Naive thymus-derived CD4-positive, alpha-beta T cell (primary cell): ENCODE measurements at places on chromosomes 12 and 14.
A peak's percentile ranks its signal among the peaks of the same experiment; 100 is the strongest.

- no peak for DNase-seq
Observed at GRCh38 chr12:132618683-132619043, at the start of gene P2RX2. P2RX2 (plus strand) TSS chr12:132618776; CDS start chr12:132618817, 41 bp downstream.

DNA sequence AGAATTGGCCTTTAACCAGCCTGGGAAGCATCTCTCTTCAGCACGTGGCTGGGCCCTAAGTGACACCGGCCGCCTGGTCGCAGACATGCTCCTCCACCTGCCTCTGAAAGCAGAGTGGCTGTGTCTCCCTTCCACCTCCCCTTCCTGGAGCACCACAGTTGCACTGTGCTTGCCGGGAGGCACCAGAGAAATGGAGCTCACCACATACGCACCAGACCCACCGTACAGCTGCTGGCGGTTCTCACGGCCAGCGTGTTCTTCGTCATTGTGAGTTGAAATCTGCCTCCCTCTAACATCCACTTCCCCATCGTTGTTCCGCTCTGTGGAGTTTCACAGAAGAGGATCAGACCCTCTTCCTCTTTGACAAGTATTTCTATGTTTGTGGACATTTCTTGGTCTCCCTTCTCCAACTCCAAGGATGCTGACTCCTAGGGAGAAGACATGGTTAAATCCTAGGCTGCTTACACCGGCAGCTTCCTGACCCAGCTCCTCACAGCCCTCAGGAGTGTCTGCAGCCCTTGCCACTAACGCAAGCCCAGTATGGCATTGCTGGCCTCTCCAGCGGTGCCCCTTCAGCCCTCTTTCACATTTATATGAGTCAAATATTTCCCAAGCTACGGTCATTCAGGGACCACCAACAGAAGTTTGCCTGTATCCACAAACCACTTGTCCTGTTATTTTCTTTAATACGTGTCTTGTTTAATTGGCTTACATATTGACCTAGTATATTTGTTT lies 11.5 kb upstream of the KRT5 start:
- no peak for DNase-seq

GRCh38 chr14:68741477-68741791 lies 51.4 kb downstream of the ZFP36L1 start:
- DNase-seq, result no peak

DNA sequence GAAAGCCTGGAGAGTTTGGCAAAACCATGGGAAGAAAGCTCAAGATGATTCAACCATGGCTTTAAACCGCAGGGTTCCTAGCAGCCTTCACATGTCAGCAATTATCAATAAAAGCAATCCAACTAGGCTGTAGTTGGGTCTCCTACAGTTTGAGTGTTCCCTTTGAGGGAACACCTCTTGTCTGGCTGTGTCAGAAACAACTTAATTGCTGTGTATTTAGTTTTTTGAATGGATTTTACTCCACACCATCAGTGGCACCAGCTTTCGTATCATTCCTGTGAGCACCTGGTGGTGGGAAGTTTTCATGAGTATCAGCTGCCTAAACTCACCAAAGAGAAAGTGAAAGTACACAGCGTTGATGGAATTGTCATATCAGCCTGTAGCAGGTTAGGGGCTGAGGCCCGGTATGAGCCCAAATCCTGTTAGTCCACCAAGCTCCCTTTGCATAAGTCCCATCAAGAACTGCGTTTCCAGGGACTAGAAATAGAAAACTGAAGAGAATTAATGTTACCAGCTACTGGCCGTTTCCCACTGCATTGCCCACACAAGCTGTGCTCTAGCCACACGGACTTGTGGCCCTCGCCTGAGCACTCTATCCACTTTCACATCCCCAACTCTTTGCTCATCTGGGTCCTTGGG lies 10.9 kb upstream of the IL26 start:
- DNase-seq, result peak; percentile 59

DNA sequence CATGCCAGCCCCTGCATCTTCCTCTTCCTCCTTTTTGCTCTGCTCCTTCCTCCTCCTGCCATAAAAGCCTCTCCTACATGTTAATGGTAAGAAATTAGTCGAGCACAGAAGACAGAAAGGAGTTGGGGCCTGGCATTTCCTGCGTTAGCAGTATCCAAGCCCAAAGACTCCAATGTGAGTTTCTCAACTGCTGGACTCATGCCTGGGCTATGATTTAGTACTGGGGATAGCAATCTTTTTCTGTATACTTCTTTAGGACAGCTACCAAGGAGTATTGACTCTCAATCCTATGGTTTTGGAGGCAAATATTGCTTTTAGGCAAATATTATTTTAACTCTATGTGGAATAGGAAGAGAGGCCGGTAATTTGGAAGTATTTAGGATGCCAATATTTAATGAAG lies 18.0 kb upstream of the SLC38A4 start:
- DNase-seq, result no peak

DNA sequence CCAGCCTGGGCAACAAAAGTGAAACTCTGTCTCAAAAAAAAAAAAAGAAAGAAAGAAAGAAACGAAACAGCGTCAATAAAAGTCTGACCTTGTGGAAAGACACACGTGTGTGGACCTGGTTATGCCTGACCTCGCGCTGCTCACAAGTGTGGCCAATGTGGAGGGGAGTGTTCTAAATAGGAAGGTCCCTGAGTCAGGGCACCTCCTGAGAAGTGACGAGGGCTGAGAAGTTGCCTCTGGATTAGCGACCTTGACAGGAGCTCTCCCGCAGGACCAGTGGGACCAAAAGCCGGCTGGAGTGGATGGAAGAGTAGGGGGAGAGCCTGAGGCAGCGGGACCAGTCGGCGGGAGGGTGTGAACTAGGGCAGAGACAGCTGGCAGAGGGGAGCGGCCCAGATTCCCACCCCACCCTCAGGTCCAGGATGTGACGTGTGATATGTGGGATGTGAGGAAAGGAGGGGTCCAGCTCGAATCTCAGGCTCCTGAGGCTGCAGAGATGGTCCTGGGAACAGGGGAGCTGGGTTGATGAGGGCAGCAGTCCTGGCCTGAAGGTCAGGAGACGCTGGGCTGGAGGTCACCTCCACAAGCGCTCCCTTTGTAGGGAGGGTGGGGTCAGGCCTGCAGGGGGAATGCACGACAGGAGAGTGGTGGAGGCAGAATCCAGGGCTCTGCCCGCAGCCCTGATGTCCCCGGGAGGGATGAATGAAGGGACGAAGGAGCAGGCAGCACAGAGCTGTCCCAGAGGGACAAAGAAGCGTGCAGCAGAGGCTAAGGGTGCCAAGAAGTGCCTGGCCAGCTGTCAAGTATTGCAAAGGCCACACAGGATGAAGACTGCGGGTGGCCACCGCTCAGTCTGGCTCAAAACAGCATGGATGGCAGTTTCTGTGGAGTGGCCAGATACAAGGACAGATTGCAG lies 24.8 kb upstream of the GPR68 start:
- DNase-seq, result no peak

- no peak for DNase-seq
Observed at GRCh38 chr12:53602176-53602864, 23.9 kb downstream of the ATF7 start.

GRCh38 chr14:26056036-26056616 lies 541.7 kb downstream of the NOVA1 start:
- no peak for DNase-seq

GRCh38 chr12:45781080-45781479 lies 51.6 kb downstream of the ARID2 start:
- DNase-seq, result no peak

DNA sequence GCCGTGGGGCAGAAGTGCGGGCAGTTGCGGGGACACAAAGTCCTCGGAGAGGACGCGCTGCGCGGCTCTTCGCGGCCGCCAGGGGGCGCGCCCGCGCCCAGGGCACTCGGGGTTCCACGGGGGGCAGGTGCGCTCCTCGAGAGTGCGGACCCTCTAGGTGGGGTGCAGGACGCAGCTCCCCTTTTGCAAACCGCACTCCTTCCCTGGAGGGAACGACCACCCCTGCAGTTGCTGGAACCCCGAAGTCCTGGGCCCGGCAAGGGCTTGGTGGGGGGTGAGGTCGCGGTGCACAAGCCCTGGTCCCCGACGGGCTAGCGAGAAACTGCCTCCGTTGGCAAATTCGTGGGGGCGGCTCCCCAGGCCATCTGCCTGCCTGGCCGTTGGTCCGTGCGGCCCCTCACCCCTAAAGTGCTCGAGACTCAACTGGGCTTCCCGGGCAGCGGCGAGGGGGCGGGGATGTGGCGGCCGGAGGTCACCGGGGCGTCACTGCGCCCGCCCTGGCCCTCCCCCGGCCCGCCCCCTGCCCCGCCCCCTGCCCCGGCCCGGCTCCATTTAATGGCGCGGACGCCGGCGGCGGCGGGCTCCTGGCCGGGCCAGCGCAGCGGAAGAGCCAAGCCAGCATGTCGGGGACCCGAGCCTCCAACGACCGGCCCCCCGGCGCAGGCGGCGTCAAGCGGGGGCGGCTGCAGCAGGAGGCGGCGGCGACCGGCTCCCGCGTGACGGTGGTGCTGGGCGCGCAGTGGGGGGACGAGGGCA lies at the start of gene ADSS1:
Gene ADSS1, plus strand, starts transcription at position 579 of the 756 bp plus-strand sequence. Its CDS starts 42 bp downstream, at position 621.
- peak; percentile 77 for DNase-seq

DNA sequence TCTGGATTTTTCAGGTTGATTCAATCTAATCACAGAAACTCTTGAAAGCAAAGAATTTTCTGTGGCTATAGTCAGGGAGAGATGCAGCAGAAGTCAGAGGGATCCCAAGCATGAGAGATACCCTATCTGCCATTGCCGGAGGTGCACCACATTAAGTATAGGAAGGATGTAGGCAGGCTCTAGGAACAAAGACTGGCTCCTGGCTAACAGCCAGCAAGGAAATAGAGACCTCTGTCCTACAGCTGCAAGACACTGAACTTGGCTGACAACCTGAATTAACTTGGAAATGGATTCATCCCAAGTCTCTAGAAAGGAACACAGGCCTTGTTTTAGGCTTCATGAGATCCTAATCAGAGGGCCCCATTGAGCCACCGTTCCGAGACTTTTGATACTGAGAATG lies 364.9 kb upstream of the FLRT2 start:
- no peak for DNase-seq

- DNase-seq, result no peak
Observed at GRCh38 chr14:35810963-35811362, 1.9 kb upstream of the RALGAPA1 start.

GRCh38 chr14:93759719-93760307 lies 28.5 kb downstream of the PRIMA1 start:
- DNase-seq, result no peak

- DNase-seq, result no peak
Observed at GRCh38 chr12:22361785-22362184, 27.3 kb upstream of the ST8SIA1 start.

DNA sequence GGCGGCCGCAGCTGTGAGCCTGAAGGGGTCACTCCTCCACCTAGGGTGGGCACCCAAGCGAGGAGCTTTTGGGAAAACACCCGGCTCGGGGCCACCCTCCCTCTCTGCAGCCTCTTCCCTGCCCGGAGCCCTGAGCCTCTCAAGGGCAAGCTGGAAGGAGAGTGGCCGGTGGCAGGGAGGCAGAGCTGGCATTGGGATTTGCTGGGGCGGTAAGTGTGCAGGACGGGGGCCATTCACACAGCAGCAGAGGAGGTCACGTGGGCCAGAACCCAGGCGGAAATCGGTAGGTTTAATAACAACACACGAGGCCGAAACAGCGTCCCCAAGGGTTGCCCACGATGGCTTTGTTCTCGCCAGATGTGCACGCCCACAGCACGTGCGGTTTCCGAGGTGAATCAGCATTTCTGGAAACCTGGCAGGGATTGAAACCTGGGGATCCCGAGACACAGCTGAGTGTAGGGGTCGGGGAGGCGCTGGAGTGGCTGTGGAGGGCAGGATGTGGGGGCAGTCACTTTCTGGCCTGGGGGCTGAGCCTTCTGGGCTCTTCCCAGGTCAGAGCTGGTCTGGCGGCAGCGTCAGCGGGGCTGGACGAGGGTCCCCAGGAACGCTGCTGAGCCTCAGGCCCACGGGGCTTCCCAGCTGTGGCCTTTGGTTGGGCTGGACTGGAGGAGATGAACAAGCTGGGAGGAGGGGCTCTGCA lies 23.5 kb downstream of the NOC4L start:
- no peak for DNase-seq

DNA sequence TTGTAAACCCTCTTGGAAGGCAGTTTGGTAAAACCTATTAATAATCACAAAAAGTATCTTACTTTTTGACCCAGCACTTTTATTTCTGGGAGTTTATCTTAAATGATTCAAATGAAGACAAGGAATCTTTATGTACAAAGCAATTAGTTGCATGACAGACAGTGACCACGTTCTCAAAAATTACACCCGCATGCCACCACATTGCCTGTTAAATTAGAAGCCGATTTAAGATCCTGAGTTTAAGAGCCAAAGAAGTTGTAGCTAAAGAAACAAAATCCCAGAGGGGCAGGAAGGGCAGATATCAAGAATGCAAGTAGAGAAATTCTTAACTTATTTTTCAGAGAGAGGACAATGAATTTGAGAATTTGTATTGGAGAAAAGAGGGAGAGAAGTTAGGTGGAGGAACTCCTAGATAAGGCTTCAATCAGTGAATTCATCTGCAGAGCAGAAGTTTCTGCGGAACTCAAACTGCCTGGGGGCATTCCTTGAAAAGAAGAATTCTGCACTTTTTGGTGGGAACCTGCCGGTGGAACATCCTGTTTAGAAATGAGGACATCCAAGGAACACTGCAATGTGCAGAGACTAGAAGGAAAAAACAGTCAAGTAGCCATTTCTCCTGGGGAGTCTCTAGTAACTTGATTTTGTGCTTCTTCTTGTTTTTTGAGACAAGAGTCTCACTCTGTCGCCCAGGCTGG lies 1.1 kb upstream of the RIOX1 start:
- no peak for DNase-seq

DNA sequence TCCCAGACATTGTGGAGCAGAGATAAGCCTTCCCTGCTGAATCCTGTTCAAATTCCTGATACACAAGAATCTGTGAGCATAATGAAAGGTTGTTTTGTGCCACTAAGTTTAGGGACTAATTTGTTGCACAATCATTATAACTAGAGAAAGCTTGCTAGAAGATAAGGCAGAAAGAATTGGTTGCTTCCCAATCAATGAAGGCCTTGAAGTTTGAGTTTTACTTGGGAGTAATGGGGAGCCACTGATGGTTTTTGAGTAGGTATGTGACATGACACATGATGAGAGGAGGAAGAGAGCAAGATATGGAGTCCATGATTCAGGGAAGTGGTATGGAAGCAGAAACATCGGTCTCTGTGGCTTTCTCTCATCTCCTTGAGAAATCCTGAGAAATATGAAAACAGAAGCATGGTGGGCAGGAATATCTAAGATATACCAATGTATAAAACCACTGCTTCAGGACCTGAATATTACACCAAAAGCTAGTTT lies 13.3 kb upstream of the TCP11L2 start:
- no peak for DNase-seq

DNA sequence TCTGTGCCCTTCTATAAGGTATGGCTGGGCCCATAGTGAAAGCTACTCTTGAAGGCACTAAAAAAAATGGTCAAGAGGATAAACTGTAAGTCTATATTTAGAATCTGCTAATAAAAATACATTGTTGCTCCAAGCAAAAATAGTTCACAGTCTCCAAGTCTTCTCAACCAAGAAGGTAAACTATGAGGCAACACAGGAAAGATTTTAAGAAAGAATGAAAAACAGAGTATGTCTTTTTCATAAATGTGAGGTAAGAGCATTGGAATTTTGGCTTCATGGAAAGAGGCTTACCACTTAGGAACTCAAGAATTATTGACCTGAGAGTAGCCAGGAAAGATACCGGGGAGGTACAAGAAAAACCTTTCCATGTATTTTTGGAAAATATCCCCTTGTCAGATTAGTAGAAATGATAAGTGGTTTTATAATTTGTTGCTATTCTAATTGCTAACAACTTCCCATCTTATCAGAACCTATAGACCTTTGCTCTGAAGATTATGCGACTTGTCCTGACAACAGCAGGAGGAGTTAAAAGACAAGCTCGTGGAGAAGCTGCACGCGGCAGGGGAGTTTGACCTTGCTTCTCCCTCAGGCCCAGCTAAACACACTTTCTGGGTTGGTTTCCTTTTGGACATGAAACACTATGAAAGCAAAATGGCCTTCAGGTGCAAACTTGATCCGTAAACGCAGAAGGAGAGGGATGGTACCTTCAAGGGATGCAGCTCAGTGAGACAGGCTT lies 238.1 kb downstream of the FOXN3 start:
- no peak for DNase-seq
